ENCODE measurements at places on chromosomes 13 and 19.

- DNase-seq = no peak
Measured at GRCh38 chr13:68019901-68020300, 789.8 kb upstream of the PCDH9 start.

DNA sequence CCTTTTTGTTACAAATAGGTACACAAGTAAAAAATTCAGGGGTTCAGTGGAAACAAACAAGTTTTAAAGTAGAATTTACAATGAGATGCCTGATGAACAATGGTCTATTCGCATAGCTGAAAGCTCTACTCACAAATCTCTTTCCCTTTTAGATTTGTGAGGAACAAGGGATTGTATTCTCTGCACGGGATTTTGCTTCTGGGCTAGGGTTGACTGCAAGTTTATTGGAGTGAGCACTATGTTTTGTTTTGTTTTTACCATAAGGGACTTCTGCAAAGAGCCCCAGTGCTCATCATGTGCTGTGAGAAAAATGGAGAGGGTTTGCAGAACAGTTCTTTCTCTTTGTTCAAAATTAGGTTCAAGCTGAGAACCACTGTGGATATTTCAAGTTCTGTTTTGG is 160.5 kb downstream of the DLEU7 start:
- no peak for DNase-seq

DNA sequence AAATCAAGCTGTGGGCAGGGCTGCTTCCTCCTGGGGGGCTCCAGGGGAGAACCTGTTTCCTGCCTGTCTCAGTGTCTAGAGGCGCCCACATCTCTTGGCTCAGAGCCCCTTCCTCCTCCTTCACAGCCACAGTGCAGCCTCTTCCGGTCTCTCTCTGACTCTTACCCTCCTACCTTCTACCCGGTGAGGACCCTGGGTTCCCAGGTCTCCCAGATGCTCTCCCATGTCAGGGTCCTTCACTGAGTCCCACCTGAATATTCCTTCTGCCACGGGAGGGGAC is 153.1 kb downstream of the KDM4B start:
- no peak for DNase-seq

GRCh38 chr13:70622796-70623195 is 514.5 kb upstream of the KLHL1 start:
- DNase-seq = no peak

DNA sequence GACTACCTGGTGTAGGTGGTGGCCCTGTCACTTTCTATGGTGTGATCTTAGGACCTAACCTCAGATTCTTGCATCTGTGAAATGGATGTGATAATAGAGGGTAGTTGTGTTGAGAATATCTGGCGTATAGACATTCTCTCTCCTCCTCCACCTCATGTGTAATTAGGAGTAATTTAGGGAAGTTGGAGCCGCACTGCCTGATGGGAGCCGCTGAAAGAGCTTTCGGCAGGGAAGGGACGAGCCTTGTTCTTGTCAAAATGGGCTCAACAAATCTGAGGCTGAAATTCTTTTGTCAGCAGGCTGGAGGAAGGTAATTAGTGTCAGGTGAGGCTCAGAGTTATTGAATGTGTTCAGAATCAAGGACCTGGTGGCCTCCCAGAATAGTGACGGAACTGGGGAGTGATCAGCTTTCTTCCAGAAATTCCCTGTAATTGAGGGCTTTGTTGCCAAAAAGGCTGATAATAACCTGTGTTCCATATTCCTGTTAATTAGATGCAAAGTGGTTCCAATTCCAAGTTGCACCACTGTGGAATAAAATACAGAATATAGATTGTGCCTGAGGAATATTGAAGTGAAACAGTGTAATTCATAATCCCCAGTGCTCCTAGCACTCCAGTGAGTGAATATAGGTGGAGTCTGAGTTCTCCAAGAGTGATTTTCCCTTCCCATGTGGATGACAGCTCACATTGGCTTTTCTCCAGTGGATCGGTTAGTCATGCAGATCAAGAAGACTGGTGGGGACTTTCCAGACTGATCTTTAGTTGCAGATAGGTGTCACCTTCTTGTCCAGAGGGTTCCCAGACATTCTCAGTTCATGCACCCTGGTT is 47.5 kb downstream of the SPATA13 start:
- DNase-seq = peak; percentile 41

DNA sequence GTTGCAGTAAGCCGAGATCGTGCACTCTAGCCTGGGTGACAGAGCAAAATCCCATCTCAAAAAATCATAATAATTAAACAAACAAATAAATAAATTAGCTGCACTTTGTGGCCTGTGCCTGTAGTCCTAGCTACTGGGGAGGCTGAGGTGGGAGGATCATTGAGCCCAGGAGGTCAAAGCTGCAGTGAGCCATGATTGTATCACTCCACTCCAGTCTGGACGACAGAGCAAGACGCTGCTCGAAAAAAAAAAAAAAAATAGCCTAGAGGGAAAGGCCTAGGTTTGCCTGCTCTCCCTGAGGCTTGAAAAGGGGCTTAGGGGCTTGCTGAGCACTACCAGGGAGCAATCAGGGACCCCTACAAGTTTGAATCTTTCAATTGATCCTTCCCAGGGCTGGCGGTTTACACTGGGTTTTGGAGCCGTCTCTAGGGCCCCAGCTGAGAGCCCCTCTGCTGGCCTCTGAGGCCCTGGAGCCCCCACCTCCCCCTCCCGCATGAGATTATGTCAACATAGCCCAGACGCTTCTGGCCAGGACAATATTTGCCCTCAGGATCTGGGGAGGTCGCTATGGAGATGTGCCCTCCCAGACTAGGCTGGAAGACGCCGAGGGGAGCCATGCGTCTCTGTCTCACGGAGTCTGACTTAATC is 10.4 kb upstream of the GIPR start:
- DNase-seq = no peak

- DNase-seq = no peak
Measured at GRCh38 chr13:103961129-103961528, 894.9 kb upstream of the SLC10A2 start.

DNA sequence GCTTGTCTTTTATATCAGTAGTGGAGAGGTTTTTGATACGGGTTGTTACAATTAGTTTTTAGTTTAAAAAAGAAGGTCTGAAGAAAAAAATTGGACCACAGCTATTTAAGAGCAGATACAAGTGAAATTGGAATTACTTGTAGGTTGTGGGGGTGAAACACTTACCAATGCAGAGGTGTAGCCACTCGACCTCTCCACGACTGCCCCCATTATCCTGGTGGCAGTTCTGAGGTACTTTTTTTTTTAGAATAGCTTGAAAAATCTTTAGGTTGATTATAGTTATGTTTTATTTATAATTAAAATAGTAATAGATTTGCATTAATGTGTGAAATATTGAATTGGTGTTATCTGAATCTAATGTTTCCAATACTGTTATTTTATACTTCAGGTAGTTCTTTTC is 60.7 kb downstream of the PAN3 start:
- DNase-seq = no peak

DNA sequence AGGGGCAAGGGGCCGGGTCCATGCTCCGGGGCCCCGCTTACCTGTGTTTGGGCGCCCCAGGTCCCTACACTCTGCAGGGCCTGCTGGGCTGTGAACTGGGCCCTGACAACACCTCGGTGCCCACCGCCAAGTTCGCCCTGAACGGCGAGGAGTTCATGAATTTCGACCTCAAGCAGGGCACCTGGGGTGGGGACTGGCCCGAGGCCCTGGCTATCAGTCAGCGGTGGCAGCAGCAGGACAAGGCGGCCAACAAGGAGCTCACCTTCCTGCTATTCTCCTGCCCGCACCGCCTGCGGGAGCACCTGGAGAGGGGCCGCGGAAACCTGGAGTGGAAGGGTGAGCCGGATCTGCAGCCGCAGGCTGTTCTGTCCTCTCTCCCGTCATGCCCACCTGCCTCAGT is 1.7 kb downstream of the FCGRT start:
- no peak for DNase-seq

DNA sequence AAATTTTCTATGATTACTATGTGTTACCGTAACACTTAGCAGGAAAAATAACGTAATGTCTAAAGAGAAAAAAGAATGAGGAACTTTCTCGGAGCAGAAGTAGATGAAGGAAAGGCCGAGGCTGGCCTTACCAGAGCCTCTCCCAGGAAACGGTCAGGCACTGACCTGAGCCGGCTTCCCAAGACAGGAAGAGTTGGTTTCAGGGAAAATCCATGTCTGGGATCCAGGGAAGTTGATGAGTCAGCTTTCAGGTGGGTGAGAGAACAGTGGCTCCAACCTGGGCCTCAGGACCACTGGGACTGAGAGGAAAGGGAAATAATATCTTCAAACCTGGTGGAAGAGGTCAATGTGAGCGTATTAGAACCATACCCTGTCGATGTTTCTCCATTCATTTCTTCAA is 93.3 kb upstream of the UBL3 start:
- DNase-seq = no peak

DNA sequence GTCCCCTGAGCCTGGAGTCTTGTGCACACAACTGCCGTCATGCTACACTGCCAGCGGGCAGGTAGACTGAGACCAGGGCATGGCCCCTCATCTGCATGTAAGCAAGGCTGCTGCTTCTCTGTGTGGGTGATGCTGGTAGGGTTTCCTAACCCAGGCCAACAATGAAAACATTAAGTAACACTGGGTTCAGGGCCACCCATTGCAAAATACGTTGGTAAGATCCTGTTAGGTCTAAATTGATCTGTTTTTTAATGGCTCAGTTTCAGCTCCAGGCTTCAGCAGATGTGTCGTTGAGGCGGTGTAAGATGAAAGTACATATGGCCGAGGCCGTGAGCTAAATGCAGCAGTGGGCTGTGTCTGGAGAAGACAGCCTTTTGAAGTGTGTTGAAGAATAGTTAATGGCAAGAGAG is 383.4 kb downstream of the IRS2 start:
- no peak for DNase-seq

DNA sequence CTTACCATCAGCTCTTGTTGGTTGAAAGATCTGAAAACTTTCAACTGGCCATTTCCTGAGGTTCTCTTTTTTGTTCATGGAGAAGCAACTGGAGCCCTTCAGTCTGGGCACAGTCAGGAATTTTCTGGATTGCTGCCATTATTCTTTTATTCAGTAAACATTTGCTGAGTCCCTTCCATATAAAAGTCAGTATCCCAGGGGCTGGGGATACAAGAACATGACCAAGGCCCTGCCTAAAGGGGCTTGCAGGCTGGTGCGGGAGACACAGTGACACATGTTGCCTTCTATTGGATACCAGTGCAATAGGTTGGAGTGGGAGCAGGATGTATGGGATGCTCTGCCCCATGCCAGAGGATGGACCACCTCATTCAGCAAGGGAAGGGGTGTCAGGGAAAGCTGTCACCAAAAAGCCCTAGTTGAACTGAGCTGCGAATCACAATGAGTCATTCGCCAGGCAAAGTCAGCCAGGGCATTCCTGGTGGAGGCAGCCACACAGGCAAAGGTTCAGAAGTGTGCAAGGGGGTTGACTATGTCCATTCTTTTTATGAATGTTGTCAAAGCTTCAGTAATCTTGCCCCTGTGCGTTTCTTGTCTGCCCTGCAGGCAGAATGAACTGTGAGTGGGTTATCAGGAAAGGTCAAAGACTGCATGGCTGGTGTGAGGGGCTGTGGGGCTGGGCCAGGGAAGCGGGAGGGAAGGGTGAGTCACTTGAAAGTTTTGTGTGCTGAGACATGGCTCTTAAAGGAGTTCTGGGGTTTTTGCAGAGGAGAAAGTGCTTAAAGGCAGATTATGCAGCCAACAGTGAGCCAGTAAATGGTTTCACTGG is 395.9 kb downstream of the KCNRG start:
- peak; percentile 99 for DNase-seq

- DNase-seq = no peak
Measured at GRCh38 chr13:106401081-106401480, 134.4 kb downstream of the EFNB2 start.

DNA sequence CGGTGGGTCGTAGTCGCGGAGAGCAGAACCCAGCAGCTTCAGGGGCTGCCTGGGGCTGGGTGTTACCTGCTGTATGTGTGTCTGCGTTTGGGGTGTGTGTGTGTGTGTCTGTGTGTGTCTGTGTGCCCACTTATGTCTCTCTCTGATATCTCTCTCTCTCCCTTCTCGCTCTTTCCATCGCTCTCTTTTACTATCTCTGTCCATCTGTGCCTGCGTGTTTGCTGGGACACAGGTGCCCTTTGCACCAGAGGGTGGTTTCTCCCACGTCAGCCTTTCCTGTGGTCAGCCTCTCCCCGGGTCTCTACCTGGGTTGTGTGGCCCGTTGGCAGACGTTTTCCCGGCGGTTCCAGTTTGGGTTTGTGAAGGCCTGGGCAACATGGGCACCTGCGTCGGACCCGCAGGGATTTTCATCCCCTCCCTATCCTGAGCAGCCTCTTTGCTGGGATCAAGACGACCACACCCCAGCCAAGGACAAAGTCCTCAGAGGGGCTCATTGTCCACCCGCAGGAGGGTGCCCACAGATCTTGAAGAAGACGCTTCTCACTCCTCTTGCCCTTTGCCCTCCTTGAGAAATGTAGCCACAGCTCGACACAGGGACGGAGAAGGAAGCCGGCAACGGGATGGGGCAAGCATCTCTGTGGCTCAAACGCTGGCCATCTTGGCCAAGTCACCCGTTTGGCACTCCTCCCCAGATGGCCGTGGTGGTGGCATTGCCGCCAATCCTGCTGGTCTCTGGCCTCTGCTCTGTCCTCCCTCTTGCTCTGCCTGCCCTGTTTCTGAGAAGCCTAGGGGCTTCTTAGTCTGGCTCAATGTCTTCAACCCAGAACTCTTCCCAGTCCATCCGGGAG is 43.3 kb downstream of the ZNF146 start:
- DNase-seq = no peak

GRCh38 chr13:76832258-76832988 is 53.8 kb downstream of the KCTD12 start:
- no peak for DNase-seq

DNA sequence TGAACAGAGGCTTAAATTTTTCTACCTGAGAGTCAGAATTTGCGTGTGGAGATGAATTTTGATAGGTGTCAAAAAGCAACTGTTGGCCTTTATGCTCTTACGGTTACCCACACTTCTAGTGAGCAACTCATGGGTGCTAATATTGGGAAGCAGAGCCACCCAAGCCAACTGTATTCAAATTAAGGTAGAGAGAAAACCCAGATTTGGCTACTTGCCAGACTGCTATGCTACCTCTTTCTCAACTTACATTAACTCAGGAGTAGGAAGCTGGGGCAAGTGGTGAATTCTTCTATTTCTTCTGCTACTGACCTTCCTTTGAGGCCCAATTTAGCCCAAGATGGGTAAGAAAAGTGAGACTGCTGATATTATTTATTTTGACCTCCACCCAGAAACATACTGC is 83.9 kb downstream of the OLFM4 start:
- DNase-seq = no peak

DNA sequence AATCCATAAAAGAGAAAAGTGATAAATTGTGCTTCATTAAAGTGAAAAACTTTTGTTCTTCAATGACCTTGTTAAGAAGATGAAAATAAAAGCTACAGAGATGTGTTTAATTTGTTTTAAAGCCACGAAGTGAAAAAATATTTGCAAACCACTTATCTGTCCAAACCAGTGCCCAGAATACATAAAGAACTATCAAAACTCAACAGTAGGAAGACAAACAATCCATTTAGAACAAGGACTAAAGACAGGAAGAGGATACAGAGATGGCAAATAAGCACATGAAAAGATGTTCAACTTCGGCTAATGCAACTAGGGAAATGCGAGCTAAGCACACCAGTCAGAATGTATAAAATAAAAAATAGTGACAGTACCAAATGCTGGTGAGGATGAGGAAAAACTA is 15.0 kb downstream of the GJB6 start:
- DNase-seq = no peak

GRCh38 chr13:102878481-102878880 is 32.6 kb downstream of the ERCC5 start:
- DNase-seq = no peak

- DNase-seq = peak; percentile 20
Measured at GRCh38 chr13:48160606-48161278, 65.8 kb upstream of the MED4 start.
